ENCODE measurements at places on chromosomes 7 and 10.
A peak's percentile ranks its signal among the peaks of the same experiment; 100 is the strongest.

DNA sequence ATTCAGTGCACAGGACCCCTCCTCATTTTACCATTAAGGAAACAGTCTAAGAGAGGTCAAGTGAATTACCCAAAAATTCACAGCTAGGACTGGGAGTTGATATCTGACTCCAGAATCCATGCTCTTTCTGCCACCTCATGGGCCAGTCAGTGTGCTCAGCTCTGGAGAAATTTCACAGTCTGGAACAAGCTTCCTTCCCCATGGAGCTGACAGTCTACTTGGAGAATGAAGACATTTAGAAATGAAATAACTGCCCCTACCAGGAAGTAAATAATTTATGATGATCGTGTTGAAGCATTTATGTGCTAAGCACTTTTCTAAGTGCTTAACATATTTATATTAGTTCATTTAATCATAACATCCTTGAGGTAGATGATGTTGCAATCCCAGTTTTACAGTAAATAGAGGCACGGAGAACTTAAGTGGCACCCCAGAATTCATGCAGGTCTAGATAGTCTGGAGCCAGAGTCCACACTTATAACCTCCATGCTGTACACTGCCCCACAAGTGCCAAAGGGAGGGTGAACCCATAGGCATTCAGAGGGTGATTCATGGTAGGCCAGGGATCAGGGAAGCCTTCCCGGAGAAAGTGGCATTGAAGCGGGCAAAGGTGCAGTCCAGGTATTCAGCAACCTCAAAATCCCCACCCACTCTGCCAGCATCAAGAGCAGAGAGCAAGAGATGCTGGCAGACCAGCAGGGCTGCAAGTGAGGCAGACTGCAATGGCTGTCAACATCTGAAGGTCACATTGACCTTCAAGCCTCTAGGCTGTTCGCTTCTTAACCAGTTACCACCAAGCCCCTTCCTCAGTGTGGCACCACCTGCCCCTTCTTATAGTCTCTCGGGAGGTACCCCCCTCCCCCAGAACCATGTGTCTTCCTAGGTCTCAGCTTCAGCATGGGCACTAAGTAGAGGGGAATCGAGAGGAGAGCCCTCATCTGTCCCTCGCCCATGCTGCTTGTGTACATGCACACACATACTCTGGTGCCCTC is 38.4 kb upstream of the LRRC4 start:
- DNase-seq: no peak
- H3K4me1 ChIP-seq: no peaks in the 10 kb centered on the region
- peaks cover 12% of the 10 kb centered on the region for H3K36me3 ChIP-seq
- H3K27ac ChIP-seq: no peak overlapping the region
- H3K4me3 ChIP-seq: no peak overlapping the region
- no peaks in the 10 kb centered on the region for H3K27me3 ChIP-seq

- peaks cover 19% of the 10 kb centered on the region for H3K4me1 ChIP-seq
- no peak for DNase-seq
- no peak within 1 kb of the TSS for H3K4me3 ChIP-seq
Observed at GRCh38 chr10:86668297-86669165, at the start of gene LDB3. Gene LDB3 (plus strand): TSS chr10:86668511. CDS start chr10:86668692, 181 bp downstream.

- H3K4me3 ChIP-seq: no peak overlapping the region
- no peak overlapping the region for H3K27ac ChIP-seq
- no peaks in the 10 kb centered on the region for H3K36me3 ChIP-seq
- H3K27me3 ChIP-seq: no peaks in the 10 kb centered on the region
- DNase-seq: no peak
- H3K4me1 ChIP-seq: peaks cover 33% of the 10 kb centered on the region
Observed at GRCh38 chr7:80600046-80600445, 38.4 kb upstream of the CD36 start.

DNA sequence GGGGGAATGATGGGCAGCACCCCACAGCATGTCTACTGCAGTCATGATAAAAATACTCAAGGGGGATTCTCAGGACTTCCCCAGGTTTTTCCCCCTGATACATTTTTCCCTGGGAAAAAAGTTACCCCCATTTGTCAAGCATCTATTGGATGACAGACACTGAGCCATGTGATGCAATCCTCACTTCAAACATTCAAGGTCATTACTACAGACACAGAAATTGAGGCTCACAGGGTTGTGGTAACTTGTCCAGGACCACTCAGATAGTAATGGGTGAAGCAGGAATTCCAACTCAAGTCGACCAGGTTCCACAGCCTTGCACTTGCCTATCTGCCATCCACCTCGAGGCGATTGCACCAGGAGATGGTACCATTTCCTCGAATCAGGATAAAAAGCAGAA is 31.7 kb downstream of the PPP1R3C start:
- peaks cover 9% of the 10 kb centered on the region for H3K36me3 ChIP-seq
- peaks cover 69% of the 10 kb centered on the region for H3K4me1 ChIP-seq
- H3K27me3 ChIP-seq: no peaks in the 10 kb centered on the region
- no peak overlapping the region for H3K4me3 ChIP-seq
- H3K27ac ChIP-seq: no peak overlapping the region

GRCh38 chr10:75210282-75211006 is at the start of gene VDAC2:
Gene VDAC2 (plus strand): TSS chr10:75210796. CDS start chr10:75211159, 363 bp downstream.
- H3K27ac ChIP-seq: peak within 1 kb of the TSS; percentile 99
- DNase-seq: peak; percentile 80
- H3K36me3 ChIP-seq: peaks cover 12% of the 10 kb centered on the region
- peaks cover 34% of the 10 kb centered on the region for H3K4me1 ChIP-seq
- peak within 1 kb of the TSS; percentile 90 for H3K4me3 ChIP-seq

DNA sequence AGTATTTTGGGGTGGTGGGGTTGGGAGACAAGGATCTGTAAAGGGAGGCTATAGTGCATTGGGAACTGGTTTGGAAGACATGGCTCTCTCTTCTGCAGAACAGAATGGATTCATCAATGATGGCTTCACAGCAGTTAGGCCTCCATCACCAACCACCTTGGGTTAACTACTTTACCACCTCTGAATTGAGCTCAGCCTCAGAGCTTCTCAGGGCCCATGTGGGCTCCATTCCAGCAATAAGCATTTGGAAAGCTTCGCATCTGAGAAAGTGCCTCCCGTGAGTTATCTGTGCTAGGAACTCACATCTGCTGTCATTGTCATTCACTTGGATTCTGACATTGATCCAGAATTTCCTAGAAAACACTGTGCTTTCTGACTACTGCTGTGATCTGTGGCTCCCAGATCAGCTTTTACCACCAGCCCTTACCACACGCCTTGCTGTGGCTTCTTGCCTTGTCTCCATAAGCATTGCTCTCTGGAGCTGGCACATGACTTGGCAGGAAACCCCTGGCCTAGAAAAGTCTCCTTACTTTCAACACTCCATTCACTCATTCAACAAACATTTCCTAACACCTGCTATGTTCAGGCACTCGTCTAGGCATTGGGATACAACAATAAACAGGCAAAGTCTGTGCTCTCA is 70.7 kb upstream of the ADO start:
- H3K27me3 ChIP-seq: peaks cover 37% of the 10 kb centered on the region
- H3K27ac ChIP-seq: no peak overlapping the region
- no peaks in the 10 kb centered on the region for H3K36me3 ChIP-seq
- DNase-seq: no peak

- no peak overlapping the region for H3K27ac ChIP-seq
- DNase-seq: no peak
- H3K4me1 ChIP-seq: peaks cover 31% of the 10 kb centered on the region
- no peaks in the 10 kb centered on the region for H3K27me3 ChIP-seq
- H3K4me3 ChIP-seq: no peak overlapping the region
- H3K36me3 ChIP-seq: no peaks in the 10 kb centered on the region
Observed at GRCh38 chr7:49433794-49434193, 339.6 kb upstream of the VWC2 start.

DNA sequence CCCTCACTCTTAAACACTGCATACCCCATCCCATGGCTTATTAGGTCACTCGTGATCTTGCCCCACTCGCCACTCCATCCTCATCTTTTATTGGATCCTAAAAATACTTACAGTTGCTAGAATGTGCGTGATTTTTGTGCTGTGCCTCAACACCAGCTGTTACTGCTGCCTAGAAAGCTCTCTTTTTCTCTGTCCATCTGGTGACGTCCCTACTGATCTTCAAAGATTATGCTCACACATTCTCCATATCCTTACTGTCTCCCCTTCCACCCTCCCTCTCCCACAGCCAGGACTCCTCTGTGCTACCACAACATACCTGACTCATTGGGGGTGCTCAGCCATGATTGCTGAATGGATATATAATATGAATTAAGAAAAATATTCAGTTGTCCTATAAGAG is 42.0 kb downstream of the CDK6 start:
- no peak overlapping the region for H3K4me3 ChIP-seq
- no peaks in the 10 kb centered on the region for H3K27me3 ChIP-seq
- H3K4me1 ChIP-seq: peaks cover 30% of the 10 kb centered on the region
- H3K27ac ChIP-seq: peak overlapping the region; percentile 79
